Tibial nerve (tissue), 4 donors: ENCODE measurements at places on chromosomes 2 and 18.

DNA sequence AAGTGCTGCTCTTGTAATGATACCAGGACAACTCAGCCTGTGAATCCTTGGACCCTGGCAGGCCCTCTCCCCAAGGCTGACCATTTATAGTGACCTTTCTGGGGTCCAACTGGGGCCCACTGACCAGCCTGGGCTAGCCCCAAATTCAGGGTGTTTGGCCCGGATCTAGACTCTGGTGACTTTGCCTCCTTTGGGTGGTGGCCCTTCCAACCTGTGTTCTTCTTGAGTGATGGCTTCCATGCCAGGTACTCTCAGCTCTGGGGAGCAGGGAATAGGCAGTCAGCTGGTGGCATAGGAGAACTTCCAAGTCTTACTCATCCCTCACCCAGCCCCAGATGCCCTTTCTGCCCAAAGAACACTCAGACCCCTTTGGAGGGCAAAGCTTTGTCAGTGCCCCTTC lies 10.3 kb downstream of the MYO7B start:
- DNase-seq = no peak

DNA sequence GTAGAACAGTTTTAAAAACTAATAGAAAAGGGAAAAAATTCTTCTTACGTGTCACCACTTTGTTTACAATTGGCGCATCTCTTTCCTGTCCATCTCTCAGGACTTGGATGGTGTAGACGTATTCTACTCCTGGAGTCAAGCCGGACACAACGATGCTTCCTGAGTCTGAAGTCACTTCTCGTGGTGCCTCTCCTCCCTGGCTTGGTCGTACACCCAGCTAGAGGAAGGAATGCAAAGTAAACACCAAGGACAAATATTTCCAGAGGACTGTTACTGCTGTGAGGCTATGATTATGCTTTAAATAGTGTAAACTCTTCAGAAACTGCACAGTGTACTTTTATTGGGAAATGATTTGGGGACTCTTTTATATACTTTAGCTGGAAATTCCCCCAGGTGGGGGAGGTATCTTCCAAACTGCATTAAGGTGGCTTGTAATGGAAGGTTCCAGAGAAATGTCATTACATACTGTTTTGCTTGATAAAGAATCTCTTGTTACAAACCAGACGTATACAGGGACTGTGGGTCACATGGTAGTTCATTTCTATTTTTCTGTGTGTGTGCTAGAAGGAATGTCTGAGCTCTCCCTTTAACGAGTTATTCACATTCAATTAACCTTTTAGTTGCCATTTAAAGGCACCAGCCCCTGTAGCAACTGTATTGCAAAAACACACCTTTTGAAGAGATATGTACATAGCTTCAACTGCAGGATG lies 38.1 kb downstream of the FN1 start:
- DNase-seq = no peak

GRCh38 chr18:14026199-14026598 lies 106.0 kb downstream of the ZNF519 start:
- no peak for DNase-seq

DNA sequence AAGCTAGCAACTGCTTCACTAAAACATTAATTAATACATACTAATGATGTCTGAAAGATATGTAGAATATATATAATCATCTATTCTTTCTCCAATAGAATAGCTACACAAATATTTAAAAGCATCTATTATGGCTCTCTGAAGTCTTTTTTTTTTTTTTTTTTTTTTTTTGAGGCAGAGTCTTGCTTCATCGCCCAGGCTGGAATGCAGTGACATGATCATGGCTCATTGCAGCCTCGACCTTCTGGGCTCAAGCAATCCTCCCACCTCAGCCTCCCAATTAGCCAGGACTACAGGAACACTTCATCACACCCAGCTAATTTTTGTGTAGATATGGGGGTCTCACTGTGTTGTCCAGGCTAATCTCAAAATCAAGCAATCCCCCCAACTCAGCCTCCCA lies 120.4 kb upstream of the KYNU start:
- DNase-seq = no peak

GRCh38 chr18:76454418-76454817 lies 40.6 kb downstream of the ZNF516 start:
- DNase-seq = no peak

- DNase-seq = no peak
These were observed 53.2 kb downstream of the IMPA2 start for GRCh38 chr18:12034241-12035100.

DNA sequence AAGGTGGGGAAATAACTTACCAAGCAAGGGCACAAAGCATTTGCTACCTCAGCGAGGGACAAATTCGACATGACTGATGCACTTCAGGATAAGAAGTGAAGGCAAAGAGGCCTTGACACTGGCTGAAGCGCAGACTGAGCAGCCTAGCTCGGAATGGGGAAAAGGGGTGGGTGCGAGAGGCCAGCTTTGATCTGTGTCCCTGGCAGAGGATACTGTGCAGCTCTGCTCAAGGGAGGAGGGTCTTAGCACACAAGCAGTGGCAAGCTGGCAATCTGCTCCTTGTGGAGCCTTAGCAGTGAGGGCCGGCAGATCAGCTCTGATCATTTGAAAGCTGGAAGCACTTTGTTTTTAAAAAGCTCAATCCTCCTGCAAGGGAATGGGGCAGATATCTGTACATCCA lies 222.3 kb downstream of the ZBTB7C start:
- no peak for DNase-seq

GRCh38 chr18:77102259-77103040 lies 30.1 kb downstream of the MBP start:
- DNase-seq = no peak

DNA sequence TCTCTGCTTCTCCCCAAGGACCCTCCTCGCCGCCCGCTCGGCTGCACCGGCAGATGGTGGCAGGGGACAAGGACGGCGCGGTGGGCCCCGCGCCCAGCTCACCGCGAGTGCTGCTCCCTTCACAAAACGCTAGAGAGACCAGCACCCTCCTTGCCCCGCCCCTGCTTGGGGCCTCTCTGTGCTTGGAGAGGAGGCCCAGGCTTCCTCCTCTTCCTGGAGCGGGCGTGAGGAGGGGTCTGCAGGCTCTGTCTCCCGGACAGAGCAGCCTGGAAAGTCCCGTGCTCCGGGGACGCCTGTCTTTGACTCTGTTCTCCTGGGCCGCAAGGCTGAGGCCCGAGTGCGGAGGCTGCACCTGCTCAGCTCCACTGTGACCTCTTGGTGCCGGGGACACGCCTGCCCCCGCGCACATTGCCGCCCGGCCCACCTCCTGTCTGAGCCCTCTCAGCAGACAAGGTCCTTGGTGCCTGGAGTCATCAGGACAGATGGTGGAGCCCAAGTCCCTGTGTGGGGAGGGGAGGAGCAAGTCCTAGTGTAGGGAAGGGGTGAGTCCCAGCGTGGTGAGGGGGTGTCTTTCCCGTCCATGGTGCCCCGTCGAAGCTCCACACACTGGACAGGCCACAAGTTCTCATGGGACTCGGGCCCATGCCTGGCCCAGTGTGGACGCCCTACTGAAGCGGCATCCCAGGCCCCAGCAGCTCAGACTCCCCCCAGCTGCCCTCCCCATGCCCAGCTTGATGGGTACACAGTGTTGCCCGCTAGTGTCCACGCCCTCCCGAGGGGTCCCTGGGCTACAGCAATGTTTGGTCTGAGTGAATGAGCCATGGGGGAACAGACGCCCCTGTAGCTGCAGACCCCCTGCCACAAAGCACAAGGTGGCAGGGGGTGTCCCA lies 33.8 kb downstream of the RTP5 start:
- no peak for DNase-seq

DNA sequence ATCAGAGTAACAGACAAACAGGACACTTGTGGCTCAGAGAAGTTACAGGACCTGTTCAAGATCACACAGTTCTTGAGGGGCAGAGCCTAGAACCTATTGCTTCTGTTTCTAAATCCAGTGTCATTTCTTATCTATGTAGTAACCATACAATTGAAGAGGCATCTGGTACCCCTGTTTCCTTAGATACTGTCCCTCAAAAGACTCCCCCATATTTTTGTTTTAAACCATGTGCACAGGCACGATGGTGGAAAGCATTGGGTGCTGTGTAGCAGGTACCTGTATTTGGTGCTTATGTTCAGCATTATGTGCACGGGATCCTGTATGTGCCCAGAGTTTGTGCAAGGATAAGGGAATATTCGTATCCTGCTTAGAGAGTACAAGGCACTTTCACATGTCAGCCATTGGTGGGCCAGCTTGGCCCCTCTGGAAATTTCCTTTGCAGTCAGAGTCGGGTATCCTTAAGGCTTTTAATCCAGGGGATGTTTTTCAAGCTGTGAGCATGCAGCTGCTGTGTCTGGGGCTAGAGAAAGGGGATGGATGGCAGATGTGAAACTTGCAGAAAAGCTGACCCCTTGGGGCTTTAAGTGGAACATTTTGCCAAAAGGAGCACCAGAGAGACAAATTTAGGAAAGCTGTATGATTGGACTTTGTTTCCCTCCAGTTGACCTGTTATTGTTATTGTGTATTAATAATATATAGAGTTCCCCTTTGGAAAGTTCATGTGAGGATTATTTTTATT lies 2.1 kb downstream of the LBH start:
- DNase-seq = no peak

GRCh38 chr2:120133572-120134244 lies 89.5 kb downstream of the TMEM185B start:
- DNase-seq = no peak

DNA sequence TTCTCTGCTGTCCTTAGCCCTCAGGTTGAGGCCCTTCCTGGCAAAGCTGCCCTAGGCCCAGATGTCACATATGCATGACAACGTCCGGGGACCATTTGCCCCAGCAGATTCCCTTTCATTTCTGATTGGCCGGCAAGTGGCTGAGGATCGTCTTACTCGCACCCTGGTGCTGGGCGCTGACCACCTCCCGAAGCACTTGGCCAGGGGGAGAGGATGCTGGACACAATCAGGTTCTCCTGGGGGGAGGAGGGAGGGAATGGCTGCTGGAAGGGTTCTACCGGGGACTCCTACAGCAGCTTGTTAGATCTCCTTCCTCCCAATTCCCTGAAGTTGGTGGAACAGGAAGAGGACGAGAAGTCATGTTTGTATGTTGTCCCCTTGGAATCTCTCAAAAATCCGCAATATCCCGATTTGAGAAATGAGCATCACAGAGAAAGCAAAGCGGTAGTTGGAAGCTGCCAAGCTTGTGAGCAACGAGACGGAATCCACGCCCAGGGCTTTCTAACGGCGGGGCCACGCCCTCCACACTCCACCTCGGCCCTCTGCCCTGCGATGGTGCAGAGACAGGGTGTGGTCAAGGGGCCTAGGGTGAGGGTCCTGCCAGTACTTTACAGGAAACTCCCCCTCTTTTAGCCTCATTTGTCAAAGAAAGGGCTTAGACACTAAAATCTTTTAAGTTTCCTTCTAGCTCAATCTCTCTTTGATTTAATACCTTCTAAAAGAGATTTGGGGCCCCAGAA lies 61.8 kb upstream of the YWHAQ start:
- peak; percentile 31 for DNase-seq

DNA sequence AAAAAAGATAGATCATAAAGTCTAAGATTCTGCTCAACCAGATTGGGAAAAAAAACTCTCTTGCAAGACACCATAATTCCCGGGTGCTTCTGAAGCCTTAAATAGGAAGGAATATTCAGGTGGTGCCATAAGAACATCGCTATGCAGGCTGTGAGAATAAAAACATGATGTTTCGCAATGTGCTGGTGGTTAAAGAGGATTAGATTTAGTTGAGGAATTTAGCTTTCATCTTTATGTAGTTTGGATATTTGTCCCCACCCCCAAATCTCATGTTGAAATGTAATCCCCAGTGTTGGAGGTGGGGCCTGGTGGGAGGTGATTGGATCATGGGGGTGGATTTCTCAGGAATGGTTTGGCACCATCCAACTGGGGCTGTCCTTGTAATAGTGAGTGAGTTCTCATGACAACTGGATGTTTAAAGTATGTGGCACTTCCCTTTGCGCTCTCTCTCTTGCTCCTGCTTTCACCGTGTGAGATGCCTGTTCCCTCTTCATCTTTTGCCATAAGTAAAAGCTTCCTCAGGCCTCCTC lies 132.2 kb downstream of the AKAIN1 start:
- DNase-seq = no peak

DNA sequence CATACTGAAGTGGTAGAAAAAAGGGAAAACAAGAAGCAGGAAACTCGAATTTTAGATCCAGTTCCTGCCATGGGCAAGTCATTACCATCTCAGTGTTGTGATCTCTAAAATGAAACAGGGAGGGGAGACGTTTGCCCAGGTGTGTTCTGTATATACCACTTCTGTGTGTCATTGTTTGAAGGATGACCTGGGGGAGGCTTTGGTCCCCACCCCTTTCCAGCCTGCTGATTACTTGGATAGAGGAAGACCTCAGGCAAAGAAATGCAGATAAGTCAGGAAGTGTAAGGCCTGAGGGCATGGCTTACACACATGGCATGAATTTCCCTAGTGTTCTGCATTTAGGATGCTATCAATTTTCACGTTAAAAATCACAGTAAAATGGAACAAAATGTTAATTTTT lies 205.2 kb upstream of the CXCR4 start:
- no peak for DNase-seq
